Eye (tissue), 1 donor: ENCODE measurements at places on chromosomes 5 and 9.

GRCh38 chr5:9104571-9105339, 441.1 kb downstream of the SEMA5A start:
- DNase-seq: peak; percentile 62

DNA sequence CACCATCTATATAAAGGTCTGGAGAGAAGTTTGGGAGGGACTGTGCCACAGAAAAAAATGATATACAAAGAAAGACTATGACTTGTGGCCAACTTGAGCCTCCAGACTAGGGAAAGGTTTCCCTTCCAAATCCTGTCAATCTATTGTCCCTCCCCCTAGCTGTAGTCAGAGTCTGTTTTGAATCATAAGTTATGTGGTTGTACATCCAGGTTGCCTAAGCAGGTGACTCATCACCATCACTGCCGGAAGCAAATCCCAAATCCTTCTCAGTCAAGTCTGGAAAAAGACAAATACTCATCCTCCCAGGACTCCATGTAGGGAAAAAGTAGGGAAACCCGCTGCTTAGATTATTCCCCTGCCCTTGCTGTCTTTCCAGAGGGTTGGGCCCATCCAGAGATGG, 235.7 kb downstream of the CDK5RAP2 start:
- DNase-seq: no peak

GRCh38 chr5:173631478-173631877, 15.0 kb upstream of the BOD1 start:
- DNase-seq: no peak

DNA sequence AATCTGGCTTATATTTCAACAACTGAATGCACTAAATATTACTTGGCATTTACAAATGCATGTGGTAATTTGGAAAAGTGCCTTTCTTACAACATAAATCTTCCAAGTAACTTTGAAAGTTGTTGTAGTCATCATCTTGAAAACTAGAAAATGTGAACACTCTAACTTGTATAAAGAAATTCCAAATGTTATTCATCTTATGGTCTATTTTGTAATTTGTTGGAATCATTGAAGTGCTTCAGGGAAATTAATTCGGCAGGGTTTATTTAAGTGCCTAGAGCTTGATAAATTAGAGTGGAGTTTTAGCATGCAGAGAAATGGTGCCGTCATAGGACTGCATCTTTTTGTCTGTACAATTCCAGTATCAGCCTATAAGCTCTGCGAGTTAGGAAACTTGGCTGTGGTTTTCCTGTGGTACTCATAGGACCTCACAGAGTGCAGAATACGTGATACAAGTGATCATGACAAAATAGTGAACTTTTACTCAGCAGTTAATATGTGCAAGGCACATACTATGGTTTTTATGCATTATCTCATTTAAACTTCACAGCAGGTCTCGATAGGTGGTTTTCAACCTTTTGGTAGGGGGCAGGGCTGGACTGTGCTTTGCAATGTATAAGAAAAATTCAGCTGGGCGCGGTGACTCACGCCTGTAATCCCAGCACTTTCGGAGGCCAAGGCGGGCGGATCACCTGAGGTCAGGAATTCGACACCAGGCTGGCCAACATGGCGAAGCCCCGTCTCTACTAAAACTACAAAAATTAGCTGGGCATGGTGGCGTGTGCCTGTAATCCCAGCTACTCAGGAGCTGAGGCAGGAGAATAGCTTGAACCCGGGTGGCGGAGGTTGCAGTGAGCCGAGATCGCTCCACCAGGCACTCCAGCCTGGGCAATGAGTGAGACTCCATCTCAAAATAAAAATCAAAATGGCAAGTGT, 79.6 kb downstream of the RAI14 start:
- DNase-seq: no peak

- DNase-seq: no peak
Measured at GRCh38 chr5:74767579-74767913, 497 bp downstream of the NSA2 start.

DNA sequence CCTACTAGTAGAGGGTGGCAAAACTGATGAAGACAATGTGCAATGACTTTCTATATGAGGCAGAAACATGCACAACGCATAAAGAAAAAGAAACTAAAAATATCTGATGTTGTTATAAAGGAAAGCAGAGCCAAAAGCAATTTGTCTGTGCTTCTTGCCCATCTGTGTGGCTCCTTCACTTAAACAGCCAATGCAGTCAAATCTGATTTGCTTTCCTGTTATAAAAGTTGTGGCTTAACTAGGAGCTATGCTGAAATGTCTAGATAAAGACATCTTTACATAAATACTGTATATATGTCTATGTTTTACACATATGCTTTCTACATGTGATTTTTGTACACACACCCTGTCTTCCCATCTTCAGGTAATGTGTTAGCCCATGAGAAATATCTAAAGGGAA, 508.2 kb downstream of the CETN3 start:
- no peak for DNase-seq

DNA sequence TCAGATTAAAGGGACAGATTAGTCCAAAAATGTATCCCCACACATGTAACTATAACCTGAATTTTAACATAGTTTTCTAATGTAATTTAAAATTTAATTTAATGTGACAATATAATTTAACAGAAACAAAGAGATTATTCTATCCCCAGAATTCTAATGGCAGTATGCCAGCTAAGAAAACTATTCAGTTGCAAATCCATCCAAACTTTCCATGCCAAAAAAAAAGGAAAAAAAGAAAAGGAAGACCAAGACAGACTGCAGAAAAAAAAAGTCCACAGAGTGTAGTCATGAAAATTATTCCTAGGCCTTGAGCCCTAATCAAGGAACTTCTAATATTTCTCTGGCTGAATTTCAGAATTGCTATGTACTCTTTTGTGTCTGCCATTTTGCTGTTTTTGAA, 217.6 kb downstream of the CDH18 start:
- peak; percentile 13 for DNase-seq

GRCh38 chr5:54547711-54548250, 30.2 kb downstream of the SNX18 start:
- no peak for DNase-seq

DNA sequence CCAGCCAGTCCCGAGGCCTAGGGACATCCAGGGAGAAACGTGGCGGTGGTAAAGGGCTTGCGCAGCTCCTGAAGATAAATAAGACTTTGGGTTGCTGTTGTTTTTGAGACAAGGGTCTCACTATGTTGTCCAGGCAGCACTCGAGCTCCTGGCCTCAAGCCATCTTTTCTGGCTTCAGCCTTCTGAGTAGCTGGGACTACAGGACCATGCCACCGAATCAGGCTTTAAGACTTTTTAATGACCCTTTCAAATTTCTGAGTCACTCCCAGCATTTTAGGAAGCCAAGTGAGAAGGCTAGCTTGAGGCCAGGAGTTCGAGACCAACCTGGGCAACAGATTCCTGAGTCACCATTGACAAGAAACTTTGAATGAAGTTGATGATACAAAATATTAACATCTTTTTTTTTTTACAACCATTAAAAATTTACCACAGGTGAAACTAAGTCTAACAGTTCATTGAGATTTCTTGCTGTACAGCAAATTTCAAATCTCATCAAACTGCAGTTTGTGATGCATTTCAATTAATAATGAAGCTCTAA, 817 bp upstream of the GNE start:
- DNase-seq: no peak
